Stimulated activated CD4-positive, alpha-beta T cell treated with anti-CD3 and anti-CD28 coated beads, TNF-alpha, amount 100 ng/mL, for 1 hour (primary cell): ENCODE measurements at places on chromosomes 5 and 9.

DNA sequence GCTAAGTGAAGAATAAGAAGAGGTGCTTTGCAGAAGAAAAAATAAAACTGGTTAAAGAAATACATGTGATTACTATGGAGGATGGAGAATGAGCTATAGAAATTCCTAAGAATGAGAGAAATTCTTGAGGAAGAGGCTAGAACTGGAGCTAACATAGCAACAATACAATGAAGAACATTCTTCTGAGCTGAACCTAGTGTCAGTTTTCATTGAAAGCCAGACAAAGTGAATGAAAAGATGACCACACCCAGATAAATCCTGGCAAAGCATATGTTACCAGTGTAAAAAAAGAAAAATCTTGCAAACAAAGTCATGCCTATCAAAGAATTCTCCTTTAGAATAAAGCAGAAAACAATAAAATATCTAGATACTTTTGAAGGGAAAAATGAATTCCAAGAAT, 39.6 kb downstream of the SGCD start:
- no peak for DNase-seq

DNA sequence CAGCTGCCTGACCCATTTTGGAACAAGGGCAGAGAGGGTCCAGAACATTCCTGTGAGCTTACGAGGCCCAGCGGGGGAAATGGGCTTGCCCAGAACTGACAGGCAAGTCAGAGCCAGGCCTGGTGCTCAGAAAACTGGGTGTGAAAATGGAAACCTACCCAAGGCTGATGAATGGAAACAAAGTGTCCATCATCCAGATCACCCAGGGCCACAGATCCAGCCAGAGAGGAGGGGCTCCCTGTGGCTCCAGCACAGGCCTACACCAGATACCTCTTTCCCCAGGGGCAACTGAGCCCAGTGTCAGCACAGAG, 3.1 kb downstream of the CLTB start:
- DNase-seq, result no peak

- DNase-seq, result no peak
Measured at GRCh38 chr5:68519143-68519542, 303.6 kb downstream of the PIK3R1 start.

DNA sequence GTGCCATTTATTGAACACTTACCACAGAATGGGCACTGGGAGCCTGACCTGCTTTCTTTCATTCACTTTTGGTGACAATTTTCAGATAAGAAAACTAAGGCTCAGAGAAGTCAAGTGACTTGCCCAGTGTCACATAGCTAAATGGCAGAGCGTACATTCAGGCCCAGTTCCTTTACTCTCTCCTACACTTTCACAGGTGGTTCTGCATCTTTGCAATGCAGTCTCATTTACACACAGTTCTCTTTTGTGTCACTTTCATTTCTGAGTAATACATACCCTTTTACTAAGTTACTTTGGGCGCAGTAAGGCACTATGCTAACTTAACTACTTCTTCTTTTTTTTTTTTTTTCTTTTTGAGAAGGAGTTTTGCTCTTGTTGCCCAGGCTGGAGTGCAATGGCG, 8.3 kb downstream of the NFIL3 start:
- no peak for DNase-seq

GRCh38 chr5:158642879-158643278, 456.8 kb downstream of the EBF1 start:
- DNase-seq, result no peak

DNA sequence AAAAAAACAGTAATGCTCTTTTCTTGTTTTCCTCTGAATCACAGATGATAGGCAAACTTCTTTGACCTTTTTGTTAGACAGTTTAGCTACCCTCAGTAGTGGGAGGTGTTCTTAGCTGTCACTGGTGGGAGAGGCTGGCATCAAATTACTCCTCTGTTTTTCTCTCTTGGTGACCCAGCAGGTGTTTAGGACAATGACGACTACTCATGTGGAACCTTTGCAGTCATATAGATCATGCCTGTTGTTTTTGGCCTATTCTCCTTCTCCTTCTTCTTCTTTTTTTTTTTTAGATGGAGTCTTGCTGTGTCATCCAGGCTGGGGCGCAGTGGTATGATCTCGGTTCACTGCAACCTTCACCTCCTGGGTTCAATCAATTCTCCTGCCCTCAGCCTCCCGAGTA, 15.4 kb upstream of the NPR2 start:
- DNase-seq, result no peak

DNA sequence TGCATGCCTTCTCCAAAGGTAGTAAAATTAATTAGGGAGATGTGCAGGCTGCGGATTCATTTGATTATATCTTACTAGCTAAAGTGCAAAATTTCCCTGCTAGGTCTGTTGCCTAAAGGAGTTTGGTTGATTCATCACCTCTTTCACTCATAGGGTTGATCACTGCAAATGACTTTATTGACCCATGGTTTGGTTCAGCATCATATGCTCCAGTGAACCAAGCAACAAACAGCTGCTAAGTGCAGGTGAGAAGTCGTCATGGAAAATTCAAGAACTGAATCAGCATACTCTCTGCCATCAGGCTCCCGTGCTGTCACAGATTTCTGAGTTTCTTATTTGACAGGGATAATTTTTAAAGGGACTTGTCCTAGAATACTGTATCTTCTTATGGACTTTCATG, 571.8 kb upstream of the CDH18 start:
- DNase-seq, result no peak

GRCh38 chr9:118364266-118365106, 660.3 kb downstream of the TLR4 start:
- no peak for DNase-seq
